Regular cardiac myocyte (primary cell): ENCODE measurements at places on chromosomes 2 and 18. TPM values are rescaled to one million over a fixed set of nuclear protein-coding genes. Genes with fewer than 3 reads are reported as not detected.

Gene TWIST2
- total RNA-seq, result 13.4 and 19.4 TPM in 2 replicates

Gene TANC1
- total RNA-seq, result 24.3 and 24.8 TPM in 2 replicates

Gene VSNL1
- 0.38 and 0.85 TPM in 2 replicates for total RNA-seq

Gene MYCN
- 0.28 TPM in 1 of 2 replicates, not detected in the other for total RNA-seq

Gene MYO5B
- total RNA-seq, result 0.28 and 0.38 TPM in 2 replicates

Gene KRTCAP3
- total RNA-seq, result not detected in 2 replicates

Gene TBR1
- total RNA-seq, result under 0.01 TPM in 1 of 2 replicates, not detected in the other

Gene RESP18
- not detected in 2 replicates for total RNA-seq

Gene LIMS4
- total RNA-seq, result 8.1 and 14.1 TPM in 2 replicates

Gene ATOH8
- total RNA-seq, result 28.2 and 28.6 TPM in 2 replicates

Gene CDH19
- total RNA-seq, result 1.3 and 2.0 TPM in 2 replicates

Gene PLCL1
- total RNA-seq, result 7.3 and 12.3 TPM in 2 replicates

Gene TNFAIP6
- 34.5 and 69.3 TPM in 2 replicates for total RNA-seq

Gene GALNT14
- 0.85 and 1.7 TPM in 2 replicates for total RNA-seq

Gene LOXL3
- 147 and 384 TPM in 2 replicates for total RNA-seq

Gene COL4A4
- 4.4 and 24.0 TPM in 2 replicates for total RNA-seq

Gene SPEG
- total RNA-seq, result 7.9 and 13.0 TPM in 2 replicates

Gene AFF3
- 2.0 and 2.9 TPM in 2 replicates for total RNA-seq

Gene DOK6
- 0.77 and 3.7 TPM in 2 replicates for total RNA-seq

Gene MALT1
- 16.9 and 31.6 TPM in 2 replicates for total RNA-seq

Gene G6PC2
- total RNA-seq, result not detected in 2 replicates

Gene PSMD14
- total RNA-seq, result 101 and 150 TPM in 2 replicates

Gene FBXO11
- total RNA-seq, result 35.3 and 47.4 TPM in 2 replicates

Gene TDRD15
- total RNA-seq, result not detected in 2 replicates

Gene RAD51AP2
- total RNA-seq, result under 0.01 TPM in 2 replicates

Gene PKDCC
- 25.1 and 64.5 TPM in 2 replicates for total RNA-seq

Gene C1QL2
- total RNA-seq, result not detected in 2 replicates

Gene AGXT
- total RNA-seq, result not detected in 2 replicates

Gene TMEM37
- under 0.01 and 0.19 TPM in 2 replicates for total RNA-seq

Gene GPR35
- total RNA-seq, result 0.19 and 0.85 TPM in 2 replicates

Gene NGEF
- 0.28 and 1.9 TPM in 2 replicates for total RNA-seq

Gene PROKR1
- total RNA-seq, result not detected in 2 replicates

Gene FAM161A
- total RNA-seq, result 2.3 and 2.5 TPM in 2 replicates

Gene GNAL
- total RNA-seq, result under 0.01 and 0.28 TPM in 2 replicates

Gene ERICH2
- total RNA-seq, result not detected in 2 replicates

Gene THADA
- 27.6 and 32.2 TPM in 2 replicates for total RNA-seq

Gene GRP
- total RNA-seq, result not detected in 2 replicates

Gene CD8A
- not detected in 2 replicates for total RNA-seq

Gene FSHR
- total RNA-seq, result not detected in 2 replicates

Gene CREG2
- total RNA-seq, result 0.38 and 1.1 TPM in 2 replicates

Gene NT5C1B
- total RNA-seq, result not detected in 2 replicates

Gene CETN1
- total RNA-seq, result not detected in 2 replicates

Gene SP5
- total RNA-seq, result not detected in 2 replicates

Gene HMSD
- total RNA-seq, result under 0.01 TPM in 1 of 2 replicates, not detected in the other

Gene AP1S3
- total RNA-seq, result 18.0 and 28.0 TPM in 2 replicates

Gene FEZ2
- 84.3 and 85.9 TPM in 2 replicates for total RNA-seq

Gene PSTPIP2
- total RNA-seq, result 7.3 and 10.0 TPM in 2 replicates

Gene ACVR1
- total RNA-seq, result 20.3 and 28.2 TPM in 2 replicates

Gene SCN2A
- total RNA-seq, result 0.77 and 2.0 TPM in 2 replicates

Gene TRABD2A
- 2.5 and 9.8 TPM in 2 replicates for total RNA-seq

Gene UCN
- total RNA-seq, result 0.38 and 1.1 TPM in 2 replicates

Gene ALK
- total RNA-seq, result under 0.01 TPM in 1 of 2 replicates, not detected in the other

Gene SULT1C4
- total RNA-seq, result 0.56 and 0.58 TPM in 2 replicates

Gene GIGYF2
- 53.3 and 58.3 TPM in 2 replicates for total RNA-seq

Gene CDH20
- under 0.01 and 0.28 TPM in 2 replicates for total RNA-seq
